HS-5 (cell line): ENCODE measurements at places on chromosomes 16 and 17.

- no peak for DNase-seq
Observed at GRCh38 chr17:74357466-74357809, 4.2 kb downstream of the BTBD17 start.

DNA sequence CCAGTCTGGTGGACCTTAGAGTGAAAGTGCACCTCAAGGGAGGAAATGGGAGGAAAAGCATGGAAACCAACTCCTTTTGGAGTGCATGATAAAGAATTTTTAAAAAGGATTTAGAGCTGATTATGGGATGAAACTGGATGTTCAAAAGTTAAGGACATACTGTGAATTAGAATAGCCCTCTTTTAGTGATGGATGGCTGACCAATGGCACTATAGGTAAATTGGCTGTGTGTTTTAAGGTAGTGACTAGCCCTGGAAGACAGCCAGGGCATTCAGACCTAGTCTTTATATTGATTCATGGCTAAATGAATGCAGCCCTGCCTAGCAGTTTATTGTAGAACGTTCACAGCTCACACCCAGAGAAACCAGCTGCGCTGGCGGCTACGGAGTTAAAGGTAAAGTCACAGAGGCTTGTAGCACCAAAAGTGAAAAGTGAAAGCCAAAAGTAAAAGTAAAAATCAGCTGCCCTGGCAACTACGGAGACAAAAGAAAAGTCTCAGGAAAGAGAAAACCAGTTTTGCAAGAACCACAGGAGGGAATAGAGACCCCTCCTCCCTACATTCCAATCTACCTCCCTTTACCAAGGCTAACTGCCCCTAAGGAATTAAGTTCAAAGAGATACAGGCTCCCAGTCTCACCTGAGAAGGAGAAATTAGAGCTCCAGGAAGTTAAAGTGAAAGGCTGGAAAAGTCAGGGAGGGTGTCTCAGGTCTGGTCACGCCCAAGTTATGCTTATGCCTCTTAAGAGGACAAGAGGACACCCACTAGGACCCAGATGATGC, 21.8 kb downstream of the ACSM1 start:
- DNase-seq = no peak

- no peak for DNase-seq
Observed at GRCh38 chr16:28596115-28596630, 677 bp downstream of the SULT1A2 start.

- DNase-seq = no peak
Observed at GRCh38 chr17:33803686-33804085, 451.4 kb upstream of the CCL2 start.

DNA sequence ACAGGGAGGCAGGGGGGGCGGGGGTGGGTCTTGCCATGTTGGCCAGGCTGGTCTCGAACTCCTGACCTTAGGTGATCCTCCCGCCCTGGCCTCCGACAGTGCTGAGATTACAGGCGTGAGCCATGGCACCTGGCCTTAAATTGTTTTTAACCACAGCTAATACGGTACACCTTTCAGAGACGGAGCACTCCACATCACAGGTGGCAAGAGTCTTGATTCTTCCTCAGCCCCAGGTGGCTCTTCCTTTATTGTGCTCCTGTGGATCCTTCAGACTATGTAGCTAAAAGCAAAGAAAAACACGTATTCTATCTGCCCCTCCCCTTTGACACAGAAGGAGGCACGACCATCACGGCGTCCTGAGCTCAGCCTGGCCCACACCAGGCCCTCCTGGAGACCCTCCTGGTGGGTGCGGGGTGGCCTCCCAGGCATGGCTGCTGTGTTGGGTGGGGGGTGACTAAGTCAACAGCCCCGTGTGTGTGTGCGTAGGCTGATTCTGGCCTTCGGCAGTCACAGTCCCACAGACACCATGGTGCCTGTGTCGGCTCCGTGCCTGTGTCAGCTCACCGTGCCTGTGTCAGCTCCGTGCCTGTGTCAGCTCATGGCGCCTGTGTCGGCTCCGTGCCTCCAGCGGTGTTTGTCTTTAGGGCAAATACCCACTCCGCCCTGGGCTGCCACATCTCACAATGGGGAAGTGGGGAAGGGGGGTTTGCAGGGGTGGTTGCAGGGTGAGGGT, 10.8 kb upstream of the SECTM1 start:
- DNase-seq = no peak

- DNase-seq = no peak
Observed at GRCh38 chr17:41003926-41004325, 4.2 kb upstream of the KRTAP3-2 start.

GRCh38 chr17:73595479-73595878, 48.8 kb downstream of the SDK2 start:
- DNase-seq = no peak

DNA sequence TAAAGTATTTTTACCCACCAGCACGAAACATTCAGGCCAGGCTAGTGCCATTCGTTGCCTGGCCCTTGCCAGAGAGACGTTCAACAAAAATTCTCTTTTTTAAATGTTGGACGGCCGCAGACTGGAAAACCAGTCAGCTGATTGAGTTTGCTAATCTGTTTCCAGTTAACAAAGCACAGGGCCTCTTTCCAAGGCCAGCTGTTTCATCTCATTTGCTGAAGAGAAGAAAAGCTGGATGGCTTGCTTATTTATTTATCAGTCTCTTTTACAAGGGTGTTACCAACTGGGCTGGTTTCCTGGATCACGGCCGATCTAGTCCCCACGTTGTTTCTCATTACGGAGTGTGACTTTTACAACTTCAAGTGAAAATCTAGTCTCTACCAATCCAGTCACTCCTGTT, 418.7 kb upstream of the DYNLRB2 start:
- DNase-seq = no peak

DNA sequence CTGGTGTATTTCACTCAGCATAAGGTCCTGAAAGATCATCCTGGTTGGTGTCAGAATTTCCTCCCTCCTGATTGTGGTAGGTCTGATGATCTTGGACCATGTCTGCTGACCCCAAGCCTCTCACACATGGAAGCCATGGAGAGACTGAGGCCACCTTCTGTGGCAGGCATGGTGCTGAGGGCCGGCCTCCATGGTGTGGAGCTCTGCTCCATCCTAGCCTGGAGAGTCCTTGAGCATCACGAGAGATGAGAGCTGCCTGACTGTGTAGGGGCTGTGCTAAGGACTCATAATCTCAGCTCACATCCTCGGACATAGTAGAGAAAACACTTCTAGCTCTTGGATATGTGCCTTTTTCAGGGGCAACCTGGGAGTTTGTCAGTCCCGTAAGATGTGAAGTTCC, 40.6 kb downstream of the MPRIP start:
- DNase-seq = no peak

DNA sequence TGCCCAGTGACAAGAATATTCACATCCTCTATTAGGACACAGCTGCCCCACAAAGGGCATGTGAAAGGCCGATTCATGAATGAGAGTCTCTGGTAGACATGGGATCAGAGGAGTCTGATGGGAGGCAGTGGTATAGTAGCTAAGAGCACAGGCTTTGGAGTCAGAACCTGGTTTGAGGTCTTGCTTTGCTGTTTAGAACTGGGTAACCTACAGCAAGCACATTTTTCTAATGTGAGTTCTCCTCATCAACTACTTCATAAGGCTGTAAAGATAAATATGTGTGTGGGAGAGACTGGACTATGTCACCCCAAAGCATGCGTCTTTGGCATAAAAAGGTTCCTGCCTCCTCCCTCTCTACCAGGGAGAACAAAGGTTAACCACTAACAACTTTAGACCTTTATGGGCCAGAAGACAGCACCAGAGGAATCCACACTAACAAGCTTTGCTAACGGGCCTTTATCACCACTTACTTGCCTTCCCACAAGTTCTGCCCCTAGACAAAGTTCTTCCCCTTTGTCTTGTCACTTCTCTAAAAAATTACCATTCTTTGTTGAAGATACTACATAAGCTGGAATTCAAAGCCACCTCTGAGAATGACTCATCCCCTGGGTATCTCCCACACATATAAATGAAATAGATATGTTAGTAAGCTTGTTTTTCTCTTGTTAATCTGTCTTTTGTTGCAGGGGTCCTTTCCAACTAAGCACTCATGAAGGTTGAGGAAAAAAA, 21.1 kb downstream of the CDR2 start:
- no peak for DNase-seq

GRCh38 chr16:56425439-56425832, at the start of gene AMFR:
Gene AMFR (minus strand): TSS chr16:56425545. CDS start chr16:56425327, 218 bp downstream.
- DNase-seq = no peak

DNA sequence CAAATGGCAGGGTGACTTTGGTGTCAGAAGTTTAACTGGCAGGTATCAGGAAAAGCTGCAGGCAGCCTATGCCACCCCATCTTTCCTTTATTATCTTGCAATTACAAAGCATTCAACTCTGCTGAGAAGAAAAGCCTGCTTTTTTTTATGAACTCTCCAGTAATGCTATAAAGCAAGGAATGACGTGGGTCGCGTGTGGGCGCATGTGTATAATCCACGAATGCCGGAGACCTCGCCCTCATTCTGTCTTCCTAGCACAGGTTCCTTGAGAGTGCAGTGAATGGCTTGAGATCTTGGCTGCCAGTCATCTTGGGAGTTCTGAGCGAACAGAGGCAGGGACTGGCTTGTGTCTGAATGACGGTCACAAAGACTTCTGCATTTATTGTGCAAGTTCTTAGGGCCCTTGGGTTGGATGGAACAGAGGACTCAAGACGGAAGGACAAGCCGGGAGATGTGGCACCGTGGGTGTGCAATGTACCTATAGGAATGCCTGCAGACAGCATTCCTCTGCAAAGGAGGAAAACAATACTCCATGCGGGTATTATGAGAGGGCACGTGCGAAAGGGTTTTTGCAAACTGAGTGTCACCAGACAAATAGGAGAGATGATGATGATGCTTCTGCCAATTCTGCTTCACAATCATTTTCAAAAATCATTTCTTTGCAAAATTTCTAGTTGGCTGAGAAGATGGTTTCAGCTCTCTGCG, 96.1 kb upstream of the ELAC2 start:
- no peak for DNase-seq
